ENCODE measurements at places on chromosomes 16 and 17.

DNA sequence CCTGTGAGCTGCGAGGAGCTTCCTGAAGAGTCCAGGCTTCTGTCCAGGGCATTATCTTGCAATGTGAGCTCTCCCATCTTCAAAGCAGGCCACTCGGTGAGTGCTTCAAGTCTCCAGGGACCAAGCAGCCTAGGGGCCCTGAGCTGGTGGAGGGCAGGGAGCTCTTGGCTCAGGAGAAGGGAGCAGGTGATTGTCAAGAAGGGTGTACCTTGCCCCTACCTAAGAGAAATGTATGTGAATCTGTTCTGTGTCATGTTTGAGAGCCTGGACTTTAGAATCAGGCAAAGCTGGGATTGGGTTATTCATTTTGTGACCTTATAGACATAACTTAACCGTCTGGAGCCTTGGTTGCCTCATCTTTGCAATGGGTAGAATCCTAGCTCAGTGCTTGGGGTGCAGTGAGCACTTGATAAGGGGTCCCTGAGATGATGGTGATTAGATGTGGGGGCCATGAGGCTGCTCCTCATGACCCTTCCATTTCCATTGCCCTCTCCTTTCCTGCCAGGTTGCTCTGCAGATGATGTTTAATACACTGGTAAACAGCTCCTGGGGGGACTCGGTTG, 15.9 kb downstream of the ZNF768 start:
- no peak for DNase-seq

DNA sequence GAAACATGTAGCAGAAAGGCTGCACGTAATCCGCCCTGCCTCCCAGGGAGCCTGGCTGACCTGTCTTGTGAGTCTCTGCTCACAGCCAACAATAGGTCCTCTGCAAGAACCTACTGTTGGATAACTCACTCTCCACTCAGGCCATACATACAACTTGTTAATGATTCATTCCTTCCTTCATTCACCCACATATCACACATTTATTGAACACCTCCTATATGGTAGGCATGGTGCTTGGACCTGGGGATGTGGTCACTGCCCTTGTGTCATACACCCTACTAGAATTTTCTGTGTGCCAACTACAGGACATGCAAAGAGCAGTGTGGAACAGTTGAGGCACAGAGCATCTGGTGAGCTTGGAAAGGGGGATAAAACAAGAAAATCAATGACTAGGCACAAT, 28.1 kb upstream of the HNF1B start:
- no peak for DNase-seq

DNA sequence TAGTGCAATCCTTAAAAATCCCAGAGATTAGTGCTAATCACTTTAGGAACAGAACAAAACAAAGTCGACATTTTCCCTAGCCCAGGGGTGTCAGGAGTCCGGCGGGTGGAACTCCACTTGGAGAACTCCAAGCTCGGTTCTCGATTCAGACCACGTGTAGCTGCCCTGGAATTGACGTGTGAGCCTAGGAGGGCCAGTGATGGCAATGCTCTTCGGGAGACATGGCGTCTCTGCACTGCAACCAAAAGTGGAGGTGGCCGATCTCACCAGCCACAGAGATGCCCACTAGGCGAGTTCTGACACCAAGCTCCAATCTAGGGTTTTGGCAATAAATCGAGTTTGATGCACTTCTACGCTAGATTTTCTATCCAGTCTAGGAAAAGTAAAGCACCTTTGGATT, 17.6 kb downstream of the MAP1LC3B start:
- no peak for DNase-seq

GRCh38 chr16:31527734-31528274, at the start of gene AHSP:
Gene AHSP, plus strand, starts transcription at chr16:31527900. Its CDS starts 240 bp downstream, at chr16:31528140.
- no peak for DNase-seq

- no peak for DNase-seq
Measured at GRCh38 chr16:11667221-11667823, 933 bp upstream of the SNN start.

DNA sequence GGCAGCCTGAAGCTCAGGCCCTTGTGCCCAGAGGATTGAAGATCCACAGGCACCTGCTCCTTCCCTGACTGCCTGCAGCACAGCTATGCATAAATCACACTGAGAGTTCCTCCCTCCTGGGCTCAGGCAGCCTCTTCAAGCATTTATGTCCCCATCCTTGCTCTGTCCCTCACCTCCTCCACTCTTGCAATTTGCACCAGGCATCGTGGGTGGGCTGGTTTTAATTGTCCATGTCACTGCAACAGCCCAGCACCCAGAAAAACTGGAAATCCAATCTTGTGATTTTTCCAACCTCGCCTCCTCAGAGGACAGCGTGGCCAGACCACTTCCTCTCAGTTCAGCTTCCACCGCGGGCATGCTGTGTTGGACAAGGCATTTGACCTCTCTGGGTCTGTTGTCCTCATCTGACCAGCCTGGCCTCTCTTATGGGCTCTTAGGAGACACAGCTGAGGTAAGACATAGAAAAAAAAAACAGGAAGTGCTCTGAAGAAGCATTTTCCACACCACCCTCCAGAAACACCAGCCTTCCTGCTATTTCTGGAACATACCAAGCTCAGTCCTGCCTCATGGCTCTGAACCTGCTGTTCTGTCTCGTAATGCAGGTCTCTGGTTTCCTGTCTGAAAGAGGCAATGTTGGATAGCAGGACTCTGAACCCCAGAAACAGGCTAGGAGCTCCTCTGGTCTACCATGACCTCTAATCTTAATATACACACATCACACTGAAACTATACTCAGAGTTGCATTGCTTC, 8.3 kb downstream of the TMEM114 start:
- DNase-seq = no peak

GRCh38 chr17:45431531-45432404, 902 bp downstream of the ARHGAP27 start:
- DNase-seq = no peak

- peak; percentile 45 for DNase-seq
Measured at GRCh38 chr17:41496803-41497484, 7.2 kb upstream of the KRT36 start.

DNA sequence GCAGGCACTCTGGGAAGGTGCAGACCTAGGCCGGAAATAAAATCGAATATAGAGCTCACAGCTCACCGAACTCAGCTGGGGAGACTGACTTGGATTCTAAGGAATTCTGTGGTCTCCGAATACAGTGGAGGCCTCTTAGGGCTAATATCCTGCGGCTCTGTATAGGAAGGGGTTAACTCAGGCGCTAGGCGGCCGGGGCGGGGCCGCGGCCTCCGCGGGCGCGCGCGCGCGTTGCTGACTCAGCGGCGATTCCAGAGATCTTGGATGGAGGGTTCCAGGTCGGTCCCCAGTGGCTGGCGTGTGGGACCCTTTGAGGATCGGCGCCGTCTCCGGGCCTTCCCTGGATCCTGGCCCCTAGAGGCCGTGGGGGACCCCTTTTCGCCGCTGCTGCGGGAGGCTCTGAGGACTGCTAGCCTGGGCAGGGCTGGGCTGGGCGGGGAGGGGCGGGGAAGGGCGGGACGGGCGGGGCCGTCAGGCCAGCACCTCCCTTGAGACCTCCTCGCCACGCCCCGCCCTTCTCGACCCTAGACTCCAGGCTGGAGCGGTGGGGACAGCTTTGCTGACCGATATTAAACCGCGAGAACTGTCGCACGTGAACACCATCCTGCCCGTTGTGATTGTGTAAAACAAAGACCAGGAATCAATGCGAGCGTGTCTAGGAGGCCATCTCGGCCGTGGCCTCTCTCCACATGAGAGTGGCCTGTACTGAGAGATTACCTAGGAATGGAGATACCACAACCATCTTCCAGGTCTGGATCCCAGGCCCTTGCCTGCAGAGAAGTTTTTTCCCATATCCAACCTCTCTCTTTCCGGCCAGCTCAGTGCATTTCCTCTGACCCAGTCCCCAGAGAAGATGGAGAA, 1.4 kb upstream of the PLEKHH3 start:
- no peak for DNase-seq

GRCh38 chr17:76556765-76557367, 17.0 kb downstream of the PRCD start:
- DNase-seq = no peak

GRCh38 chr17:42676424-42677011, at the start of gene PLEKHH3:
Gene PLEKHH3, minus strand, starts transcription at chr17:42676994. Its CDS starts 431 bp downstream, at chr17:42676563.
- no peak for DNase-seq

- DNase-seq = no peak
Measured at GRCh38 chr17:82246365-82247181, 17.7 kb downstream of the SLC16A3 start.

GRCh38 chr17:31297090-31297489, at the start of gene OMG:
Gene OMG, minus strand, starts transcription at chr17:31297239. Its CDS starts 908 bp downstream, at chr17:31296331.
- no peak for DNase-seq

DNA sequence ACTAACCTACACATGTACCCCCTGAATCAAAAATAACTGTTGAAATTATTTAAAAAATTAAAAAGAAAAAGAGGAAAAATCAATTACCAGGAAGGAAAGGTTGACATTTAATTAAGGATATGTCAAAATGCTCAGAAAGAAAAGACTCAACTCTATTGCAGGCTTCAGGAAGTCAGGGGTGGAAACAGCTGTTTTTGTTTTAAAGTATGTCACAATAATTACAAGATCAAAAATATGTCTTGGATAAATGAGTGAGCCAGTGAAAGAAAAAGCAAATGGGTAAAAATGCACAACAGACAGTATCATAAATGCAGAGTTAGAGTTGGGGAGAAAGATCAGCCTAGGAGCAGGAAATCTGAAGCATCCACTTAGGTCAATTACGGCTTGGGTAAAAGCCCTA, 146.0 kb downstream of the CDH11 start:
- no peak for DNase-seq

- DNase-seq = no peak
Measured at GRCh38 chr16:705431-706188, at the start of gene FBXL16. Gene FBXL16, minus strand, starts transcription at chr16:705801. Its CDS starts 8,396 bp downstream, at chr16:697405.

GRCh38 chr16:52191531-52192134, 355.3 kb downstream of the TOX3 start:
- DNase-seq = peak; percentile 9

- DNase-seq = no peak
Measured at GRCh38 chr17:49924589-49924988, 44.4 kb upstream of the DLX4 start.

DNA sequence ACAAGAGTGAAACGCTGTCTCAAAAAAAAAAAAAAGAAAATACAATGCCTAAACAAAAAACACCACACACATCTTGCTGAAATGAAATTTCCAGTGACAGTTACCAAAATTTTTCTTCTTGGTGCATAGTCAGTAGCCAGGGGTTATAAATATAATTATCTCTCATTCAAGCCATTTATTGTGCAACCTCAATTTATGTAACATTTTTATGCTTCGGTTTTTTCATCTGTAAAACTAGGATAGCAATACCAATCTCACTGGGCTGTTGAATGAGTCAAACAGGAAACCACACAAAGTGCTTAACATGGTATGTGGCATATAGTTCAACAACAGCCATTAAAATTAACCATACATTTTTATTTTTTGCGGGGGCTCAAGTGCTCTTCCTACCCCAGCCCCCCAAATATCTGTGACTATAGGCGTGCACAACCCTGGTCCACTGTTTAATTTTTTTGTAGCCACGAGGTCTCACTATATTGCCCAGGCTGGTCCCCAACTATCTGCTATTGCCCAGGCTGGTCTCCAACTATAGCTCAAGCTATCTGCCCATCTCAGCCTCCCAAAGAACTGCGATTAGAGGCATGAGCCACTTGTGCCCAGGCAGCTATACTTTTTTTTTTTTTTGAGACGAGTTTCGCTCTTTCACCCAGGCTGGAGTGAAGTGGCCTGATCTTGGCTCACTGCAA, 2.6 kb downstream of the COG4 start:
- DNase-seq = peak; percentile 23

DNA sequence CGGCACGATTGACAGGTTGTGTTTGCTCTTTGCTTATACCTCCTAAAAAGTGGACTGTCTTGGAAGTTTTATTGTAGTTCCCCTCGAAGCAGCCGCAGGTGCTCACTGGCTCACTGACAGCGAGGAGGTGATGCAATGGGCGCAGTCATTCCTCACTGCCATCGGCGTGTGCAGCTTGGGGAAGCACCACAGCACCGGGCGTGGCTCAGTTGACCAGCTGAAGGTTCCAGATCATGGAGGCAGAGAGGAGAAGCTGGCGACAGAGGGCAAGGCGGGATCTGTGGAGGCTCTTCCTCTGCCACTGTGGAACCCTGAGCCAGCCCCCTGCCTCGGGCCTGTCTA, 72.1 kb upstream of the TNRC6C start:
- DNase-seq = no peak

GRCh38 chr17:32596628-32597027, 109.8 kb downstream of the CDK5R1 start:
- DNase-seq = no peak

All from skeletal muscle cell (primary cell).